ENCODE measurements at places on chromosomes 1 and 21. TPM values are rescaled to one million over a fixed set of nuclear protein-coding genes. Genes with fewer than 3 reads are reported as not detected.

DNA sequence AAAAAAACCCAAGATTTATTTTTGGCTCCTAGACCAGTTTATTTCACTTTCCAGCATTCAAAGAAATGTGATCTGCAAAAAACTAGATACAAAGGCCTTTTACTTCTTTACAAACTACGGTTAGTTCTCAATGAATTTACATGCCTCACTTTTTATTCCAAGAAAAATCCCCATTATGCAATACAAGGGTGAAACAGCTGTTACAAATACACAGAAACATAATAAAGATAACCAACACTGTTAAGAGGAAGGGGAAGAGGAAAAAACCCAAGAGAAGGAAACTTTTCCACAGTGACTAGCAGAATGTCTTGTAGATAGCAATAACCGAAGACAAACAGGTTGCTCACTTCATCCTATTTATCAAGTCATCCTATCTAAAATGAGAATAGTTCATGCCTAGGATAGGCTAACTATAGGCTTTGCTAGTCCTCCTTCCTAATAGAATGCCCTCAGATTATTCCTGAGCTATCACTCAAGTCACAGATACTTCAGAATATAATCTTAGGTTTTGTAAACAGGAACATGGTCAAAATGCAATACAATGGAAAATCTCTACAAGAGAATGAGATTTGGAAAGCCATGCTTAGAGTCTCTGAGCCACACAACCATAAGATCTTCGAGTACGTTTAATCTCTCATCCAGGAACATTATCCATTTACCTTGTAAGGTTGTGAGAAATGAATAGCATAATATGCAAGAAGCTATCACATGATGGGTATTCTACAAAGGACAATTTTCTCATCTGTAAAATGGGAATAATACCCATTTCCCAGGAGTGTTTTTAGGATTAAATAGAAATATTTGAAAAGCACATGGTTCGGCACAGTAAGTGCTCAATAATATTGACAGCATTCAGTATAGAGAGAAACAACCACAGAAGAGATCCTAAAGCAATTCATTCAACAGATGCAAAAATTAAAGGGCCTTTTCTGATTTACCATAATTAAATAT, 5.4 kb downstream of the PNRC2 start:
- DNase-seq: no peak

GRCh38 chr1:208134491-208134890, 109.7 kb downstream of the PLXNA2 start:
- no peak for DNase-seq

DNA sequence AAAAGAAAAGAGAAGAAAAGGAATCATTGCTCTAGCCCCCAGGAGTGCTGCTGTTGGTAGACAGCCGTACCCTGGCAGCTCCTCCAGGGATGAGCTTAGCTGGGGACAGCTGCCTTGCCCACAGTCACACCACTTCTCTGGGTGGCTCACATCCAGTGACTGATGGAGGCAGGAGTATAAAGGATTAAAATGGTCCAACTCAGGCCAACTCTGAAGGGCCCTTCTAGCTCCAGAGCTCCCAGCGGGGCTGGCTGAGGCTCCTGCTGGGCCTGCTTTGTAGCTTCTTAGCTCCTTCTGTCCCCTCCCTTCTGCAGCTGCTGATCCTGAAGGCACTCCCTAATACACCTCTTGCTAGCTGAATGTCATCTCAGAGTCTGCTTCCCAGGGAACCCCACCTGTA, 4.4 kb downstream of the CITED4 start:
- DNase-seq: no peak

DNA sequence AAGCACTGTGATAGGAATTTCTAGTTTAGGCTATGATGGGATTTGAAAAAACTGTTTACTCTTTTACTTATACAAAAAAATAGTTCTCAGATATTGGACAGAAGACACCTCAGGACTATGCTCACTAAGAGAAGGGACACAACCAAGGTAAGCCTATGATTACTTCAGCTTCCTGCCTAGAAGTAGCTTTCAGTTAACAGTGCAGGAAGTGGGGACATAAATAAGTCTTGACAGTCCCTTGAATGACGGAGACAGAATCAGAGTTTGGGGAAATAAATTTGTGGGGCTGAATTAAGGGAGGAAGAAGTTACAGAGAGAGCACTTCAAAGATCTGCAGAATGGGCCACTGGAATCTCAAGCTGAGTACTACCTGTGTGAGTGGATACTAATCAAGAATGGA, 53.8 kb upstream of the OLFM3 start:
- no peak for DNase-seq

GRCh38 chr1:180598333-180598974, 33.4 kb upstream of the XPR1 start:
- DNase-seq: no peak

DNA sequence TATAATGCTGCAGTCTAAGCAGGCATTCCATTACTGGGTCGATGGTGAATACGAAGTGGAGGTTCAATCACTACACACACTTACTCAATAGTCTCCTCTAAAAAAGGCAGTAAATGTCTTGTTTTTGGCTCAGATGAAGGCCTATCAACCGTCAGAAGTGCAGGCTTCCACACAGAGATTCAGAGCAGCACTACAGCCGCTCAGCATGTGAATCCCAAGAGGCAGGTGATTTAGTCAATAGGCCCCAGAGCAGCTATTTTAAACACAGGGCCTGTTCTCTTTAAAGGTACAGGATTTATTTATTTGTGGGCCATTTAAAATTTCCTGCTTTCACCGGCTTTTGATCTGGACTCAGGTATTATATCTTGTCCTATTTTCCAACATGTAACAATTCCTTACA, 293.7 kb downstream of the RGS7 start:
- DNase-seq: no peak

- peak; percentile 83 for DNase-seq
These were observed 15.7 kb downstream of the TTC34 start for GRCh38 chr1:2785631-2786328.

GRCh38 chr1:183159960-183160359, 26.1 kb upstream of the LAMC2 start:
- no peak for DNase-seq

DNA sequence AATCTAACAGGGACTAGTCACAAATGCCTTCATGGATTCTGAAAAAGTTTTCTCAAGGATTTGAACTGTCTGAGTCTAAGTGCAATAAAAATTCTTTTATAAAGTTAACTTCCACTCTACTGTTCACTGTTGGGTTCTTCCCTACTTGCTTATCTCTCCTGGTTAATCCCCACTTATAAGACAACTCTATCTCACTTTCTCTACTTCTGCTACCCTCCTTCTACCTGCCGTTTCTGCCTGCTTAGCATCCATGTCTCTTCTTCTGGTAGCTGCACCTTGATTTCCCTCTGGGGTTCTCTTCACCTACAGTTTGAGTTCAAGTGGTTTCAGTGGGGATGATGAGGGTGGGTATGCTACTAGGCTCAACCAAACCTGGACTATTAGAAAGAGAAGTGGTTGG, 6.0 kb downstream of the TSHB start:
- no peak for DNase-seq

- DNase-seq: no peak
These were observed 14.6 kb downstream of the STRIP1 start for GRCh38 chr1:110048923-110049601.

DNA sequence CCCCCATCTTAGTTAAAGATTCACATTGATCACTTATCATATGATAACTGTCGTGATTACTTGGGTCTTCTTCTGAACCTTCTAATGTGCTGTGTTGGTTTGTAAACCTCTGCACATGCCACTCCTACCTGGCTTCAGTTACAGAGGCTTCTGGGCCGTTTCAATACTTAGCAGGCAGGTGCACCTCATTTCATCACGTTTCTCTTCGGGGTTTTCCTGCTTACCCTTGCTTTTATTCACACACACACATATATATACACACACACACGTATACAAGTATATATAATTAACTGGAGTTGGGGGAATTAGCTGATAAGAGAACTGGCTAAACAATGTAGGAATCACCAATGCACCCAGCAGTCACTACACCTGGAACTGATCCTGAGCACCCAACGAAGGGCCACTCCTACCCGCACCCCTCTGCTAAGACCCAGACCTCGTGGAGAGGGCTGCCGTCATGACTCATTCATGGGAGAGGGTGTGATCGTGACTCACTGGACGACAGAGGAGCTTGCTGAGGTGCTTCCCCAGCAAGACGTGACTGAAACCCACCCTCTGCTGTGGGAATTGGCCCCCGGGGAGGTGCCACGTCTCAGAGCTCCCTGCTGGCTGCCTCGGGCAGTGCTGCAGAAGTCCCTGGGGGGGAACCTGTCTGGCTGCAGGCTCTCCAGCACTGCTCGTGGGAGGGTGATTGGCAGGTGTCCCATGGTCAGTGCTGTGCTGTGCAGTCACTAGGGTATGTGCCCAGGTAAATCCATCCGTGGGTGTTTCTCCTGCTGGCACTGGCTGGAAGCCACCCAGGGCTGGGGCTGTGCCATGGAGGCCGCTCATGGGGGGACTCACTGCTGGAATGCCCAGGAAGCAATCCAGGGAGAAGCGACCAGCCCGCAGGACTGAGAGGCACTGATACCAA, 166.6 kb downstream of the DYRK1A start:
- DNase-seq: peak; percentile 70

- DNase-seq: peak; percentile 51
These were observed 54.7 kb upstream of the TRIM67 start for GRCh38 chr1:231107151-231107550.

STRIP1 gene
- 55.8 TPM for total RNA-seq

DMRTA2 gene
- total RNA-seq: not detected

- DNase-seq: no peak
These were observed 71.2 kb upstream of the CACYBP start for GRCh38 chr1:174928541-174928940.

GRCh38 chr1:196425513-196425912, 182.7 kb downstream of the KCNT2 start:
- DNase-seq: no peak

DNA sequence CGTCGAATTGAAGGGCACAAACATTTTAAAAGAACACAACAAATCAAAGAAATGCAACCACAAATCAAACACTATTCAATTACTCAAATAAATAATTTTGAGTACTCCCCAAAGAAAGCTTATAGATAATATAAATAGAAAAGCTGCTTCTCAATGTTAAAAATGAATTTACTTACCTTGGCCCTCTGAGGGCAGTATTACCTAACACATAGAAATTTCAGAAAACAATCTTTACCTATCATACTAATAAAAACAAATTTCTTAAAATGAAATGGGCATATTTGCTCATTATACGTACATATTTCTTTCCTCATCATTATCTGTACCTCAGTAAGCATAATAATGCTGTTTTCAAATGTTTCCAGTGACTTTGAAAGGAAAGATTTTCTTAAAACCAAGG, 141.8 kb downstream of the AKT3 start:
- DNase-seq: no peak

ADCY10 gene
- 0.94 TPM for total RNA-seq

Data from osteocyte (in vitro differentiated cells).